ENCODE measurements at places on chromosomes 5 and 9.
A peak's percentile ranks its signal among the peaks of the same experiment; 100 is the strongest.

DNA sequence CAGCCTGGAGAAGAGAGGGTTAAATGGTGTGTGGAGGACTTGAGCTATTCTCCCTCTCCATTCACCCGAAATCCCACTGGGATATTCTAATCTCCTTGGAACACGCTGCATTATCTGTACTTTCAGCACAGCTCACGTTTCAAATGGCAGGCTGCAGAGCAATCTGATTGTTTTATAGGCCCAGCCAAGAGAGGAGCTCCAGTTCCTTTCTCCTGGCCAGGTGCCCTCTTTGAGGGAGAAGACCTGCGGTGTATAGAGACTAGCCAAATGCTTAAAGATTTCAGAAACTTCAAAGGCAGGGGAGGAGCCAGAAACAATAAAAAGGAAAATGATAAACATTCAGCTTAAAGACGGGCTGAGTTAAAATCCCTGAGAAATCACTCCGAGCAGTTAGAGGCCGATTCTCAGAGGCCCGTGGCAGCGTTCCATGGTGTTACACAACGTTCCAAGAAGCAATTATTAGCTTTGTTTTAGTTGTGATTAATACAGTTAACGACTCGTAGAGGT, 564.0 kb upstream of the KLF4 start:
- DNase-seq: peak; percentile 15

DNA sequence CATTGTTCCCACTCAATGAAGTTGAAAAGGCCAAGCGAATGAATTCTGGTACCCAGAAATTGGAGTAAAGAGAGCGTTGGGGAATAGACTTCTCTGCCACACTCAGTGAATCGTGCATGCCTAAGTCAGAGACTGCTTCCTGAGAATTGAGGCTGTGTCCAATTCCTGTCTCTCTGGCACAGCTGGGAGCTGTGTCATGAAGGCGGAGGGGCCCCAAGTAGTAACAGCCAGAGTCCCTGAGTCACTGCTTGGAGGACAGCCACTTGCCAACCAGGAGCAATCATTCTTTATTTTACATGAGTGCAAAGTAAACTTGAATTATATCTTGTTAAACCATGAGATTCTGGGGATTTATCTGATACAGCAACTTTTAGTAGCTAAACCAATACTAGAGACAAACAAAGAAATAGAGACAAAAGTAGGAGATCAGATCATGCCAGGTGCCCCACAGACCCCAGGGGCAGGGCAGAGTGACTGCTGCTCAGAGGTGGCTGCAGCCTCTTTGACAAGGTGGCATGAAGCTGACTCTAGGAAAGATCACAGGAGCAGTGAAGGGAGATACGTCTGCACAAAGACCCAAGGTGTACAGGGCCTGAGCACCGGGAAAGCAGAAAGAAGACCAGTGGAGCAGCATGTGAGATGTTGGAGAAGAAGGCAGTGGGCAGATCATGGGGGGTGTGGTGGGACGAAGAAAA, 246.0 kb downstream of the GADD45G start:
- peak; percentile 0 for DNase-seq

- no peak for DNase-seq
Measured at GRCh38 chr9:17625644-17626388, 47.0 kb downstream of the SH3GL2 start.

DNA sequence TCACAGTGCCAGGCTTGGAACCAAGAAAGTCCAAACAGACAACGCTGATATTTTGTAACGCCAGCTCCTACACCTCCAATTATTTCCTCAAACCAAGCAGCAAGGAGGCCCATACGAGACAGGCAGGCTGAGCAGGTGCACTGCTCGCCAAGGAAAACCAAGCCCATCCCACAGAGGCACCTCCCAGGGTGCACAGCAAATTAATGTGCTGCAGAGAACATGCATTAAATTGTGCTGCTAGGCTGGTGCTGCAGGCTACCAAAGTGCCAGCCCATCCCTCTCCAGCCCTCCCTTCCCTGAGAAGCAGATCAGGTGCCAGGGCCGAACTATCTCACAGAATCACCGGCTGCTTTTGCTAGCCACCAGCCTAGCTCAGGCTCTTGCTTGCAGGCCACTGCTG, 137.8 kb downstream of the PAX5 start:
- DNase-seq: no peak

DNA sequence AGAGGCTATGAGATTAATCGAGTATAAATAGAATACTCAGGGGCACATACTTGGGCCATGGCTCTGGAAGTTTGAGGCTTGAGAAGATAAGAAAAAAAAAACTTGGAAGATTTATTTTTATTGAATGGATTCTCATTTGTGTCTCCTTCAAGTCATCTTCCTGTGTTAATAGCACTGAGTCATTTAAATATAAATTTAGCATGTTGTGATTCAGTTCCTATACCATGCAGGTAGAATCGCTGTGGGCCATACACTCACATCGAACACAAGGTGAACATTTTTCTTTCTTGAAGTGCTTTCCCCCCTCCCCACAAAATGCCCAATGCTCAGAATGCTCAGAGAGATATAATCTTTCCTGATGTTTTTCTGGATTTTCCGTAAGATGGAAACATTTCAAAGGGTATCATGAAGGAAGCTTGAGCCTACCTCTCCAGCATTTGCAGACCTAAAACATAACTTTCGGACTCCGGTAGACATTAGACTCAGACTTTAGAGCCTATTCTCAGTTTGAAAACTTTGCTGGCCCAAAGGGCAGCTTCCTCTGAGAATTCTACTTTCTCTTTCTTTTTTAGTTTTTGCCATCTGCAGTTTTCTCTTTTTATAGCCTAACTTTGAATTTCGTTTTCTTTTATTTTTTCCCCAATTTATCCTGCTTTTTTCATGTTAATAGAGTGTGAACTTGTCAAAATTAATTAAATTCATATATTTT, 737.6 kb upstream of the NUDT12 start:
- no peak for DNase-seq
